NK-92 treated with Interleukin-12 subunit alpha and Interleukin-12 subunit beta, amount 100 ng/mL, for 24 hours (cell line): ENCODE measurements at places on chromosomes 7 and 10.

GRCh38 chr10:110279407-110279986 is 25.2 kb downstream of the SMNDC1 start:
- no peak for DNase-seq

GRCh38 chr10:66277481-66277880 is 648.4 kb upstream of the LRRTM3 start:
- no peak for DNase-seq

DNA sequence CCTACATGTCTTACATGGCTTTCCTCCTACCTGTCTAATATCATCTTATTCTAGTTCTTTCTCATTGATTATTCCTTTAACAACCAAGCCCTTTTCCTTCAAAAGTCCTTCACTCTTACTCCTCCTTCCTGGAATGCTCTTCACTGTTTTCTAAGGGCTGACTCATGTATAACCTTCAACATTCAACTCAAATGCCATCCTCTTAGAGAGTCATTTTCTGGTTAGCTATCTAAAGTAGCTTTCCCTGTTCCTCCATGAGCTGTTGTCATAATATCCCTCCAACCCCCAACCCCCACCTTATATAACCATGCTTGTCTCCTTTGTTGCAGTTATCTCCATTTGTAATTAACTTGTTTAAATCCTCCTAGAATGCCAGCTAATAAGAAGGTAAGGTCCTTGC is 286.8 kb downstream of the ADK start:
- DNase-seq = no peak

- DNase-seq = no peak
Observed at GRCh38 chr10:24008164-24009091, 200.5 kb upstream of the KIAA1217 start.

DNA sequence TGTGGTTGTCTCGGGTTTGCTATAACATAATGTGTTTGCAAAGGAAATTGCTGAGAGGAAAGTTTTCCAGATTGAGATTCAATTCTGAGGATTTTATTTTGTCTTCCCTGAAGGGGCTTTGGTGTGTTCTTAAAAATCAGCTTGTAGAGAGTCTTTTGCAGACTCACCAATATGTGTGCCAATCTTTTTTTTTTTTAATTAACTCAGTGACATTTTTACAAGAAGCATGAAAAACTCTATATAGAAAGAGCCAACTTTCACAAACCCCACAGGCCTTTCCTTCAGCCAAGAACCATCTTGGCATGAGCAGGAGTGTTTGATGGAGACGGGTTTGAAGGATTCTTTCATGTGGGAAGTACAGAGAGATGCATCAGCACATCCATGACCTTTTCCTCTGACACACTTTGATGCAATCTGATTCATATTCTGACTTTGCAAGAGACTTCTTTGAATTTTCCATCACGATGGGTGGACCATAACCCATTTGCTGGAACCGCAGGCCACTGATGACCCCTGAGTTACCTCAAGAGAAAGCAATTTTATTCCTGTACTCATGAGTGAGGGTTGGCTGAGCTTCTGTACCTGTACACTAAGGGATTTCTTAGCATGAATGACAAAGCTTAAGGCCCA is 892.6 kb downstream of the XPNPEP1 start:
- no peak for DNase-seq

- no peak for DNase-seq
Observed at GRCh38 chr7:144584726-144585125, 181.2 kb upstream of the NOBOX start.

DNA sequence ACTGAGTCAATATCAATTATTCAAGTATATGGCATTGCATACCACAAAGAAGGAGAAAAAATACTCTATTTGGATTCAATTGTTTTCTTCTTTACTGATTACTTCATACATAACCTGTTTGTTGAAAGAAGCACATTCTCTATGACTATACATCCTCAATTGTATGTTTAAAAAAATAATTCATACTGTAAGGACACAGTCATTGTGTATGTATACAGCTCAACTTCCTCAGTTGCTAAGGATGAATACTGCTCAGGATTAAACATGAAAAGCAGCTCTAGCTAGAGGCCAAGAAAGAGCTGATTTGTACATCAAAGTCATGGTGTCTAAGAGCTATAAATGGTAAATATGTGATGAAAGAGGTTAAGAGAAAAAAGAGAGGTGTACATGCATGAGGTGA is 15.8 kb upstream of the BPGM start:
- no peak for DNase-seq

DNA sequence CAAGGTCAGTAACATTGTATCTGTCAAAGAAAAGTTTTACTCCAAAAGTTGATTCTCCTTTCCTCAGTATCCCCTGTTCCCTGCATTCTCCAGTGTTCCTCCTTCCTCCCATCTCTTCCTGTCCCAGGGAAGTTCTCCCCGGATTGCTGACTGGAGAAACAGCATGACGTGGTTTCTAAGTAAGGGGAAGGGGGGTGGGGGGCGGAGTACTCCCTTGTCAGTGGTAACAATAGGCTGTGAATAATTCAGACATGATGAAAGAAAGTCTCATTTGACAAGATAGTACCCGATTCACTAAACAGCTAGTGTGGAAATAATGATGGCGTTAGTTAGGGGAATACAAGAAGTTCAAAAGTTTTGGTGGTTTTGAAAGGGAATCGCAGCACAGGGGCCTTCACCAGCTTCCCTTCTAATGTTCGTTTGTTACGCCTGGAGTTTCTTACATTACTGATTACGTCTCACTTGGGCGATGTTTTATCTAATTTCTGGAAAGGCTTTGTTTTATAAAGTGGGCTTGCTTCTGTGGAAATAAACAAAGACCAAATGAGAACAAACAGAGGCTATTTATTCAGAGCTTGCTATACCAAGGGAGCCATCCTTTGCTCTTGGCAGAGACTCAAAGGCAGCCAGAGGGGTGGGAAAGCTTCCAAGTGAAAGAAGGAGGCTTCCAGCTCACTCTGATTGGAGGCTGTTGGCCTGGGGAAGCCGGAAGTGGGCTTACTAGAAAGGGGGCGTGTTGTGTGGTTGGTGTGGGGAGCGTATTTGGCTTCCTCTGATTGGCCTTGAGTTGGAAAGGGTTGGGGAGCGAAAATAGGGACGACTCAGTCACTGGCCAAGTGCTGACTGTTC is 453.7 kb downstream of the SDK1 start:
- no peak for DNase-seq

GRCh38 chr10:107163881-107164861 is at the start of gene SORCS1:
Gene SORCS1 (minus strand): TSS chr10:107164706.
- no peak for DNase-seq

DNA sequence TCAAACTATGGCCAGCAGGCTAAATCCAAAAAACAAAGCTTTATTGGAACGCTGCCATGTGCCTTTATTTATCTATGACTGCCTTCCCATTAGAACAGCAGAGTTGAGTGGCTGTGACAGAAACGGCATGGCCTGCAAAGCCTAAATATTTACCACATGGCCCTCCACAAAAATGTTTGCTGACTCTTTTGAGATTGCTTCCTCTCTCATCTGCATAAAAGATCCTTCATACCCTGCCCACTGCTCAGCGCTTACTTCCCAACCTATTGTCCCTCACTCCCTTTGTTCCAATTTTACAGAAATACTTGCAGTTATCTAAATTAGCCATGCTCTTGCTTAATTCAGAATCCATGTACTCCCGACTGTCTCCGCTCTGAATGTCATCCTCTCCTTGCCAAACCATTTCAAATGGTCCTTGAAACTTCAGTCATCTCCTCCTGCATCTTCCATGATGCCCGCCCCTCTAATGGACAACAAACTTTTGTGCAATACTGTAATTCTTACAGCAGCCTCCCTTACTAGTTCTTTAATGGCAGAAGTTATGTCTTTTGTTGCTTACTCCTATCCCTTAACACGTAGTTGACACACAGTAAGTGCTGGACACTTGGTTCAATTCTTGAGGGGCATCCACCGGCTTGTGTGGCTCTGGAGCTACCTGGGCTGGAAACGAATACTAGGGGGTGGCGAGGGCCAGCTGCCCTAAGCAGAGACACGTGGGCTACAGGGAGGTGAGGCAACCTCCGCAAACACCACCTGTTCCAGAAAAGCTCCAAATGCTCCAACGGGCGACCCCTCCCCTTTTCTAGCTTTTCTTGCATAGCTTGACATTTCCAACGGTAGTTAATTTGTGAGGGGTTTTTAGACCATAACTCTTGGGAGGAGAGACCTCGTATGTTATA is 832 bp downstream of the XRCC2 start:
- no peak for DNase-seq

DNA sequence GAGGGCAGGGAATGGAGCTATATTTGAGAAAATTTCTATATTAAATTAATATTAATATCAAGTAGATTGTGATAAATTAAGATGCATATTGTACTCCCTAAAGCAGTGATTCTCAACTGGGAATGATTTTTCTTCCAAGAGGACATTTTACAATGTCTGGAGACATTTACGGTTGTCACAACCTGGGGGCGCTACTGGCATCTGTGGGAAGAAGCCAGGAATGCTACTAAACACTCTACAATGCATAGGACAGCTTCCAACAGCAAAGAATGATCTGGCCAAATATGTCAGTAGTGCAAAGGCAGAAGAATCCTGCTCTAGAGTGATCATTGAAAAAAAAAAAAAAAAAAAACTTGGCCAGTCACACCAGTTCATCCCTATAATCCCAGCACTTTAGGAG is 100.0 kb downstream of the LSM5 start:
- no peak for DNase-seq

DNA sequence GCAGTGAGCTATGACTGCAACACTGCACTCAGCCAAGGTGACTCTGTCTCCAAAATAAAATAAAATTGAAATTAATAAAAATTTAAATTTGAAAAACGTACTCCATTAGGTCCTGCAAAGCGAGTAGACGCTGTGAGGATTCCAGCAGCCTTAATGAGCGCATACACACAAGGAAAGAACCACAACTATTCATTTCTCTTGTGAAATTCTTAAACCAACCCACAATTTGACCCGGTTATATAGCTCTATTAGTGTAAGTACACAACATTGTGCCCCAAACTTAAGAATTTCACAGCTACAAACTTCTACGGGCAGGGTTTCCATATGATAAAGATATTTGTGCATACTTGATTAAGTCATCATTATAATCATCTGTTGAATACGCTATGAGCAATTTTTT is 84.4 kb downstream of the PARD3 start:
- DNase-seq = no peak

DNA sequence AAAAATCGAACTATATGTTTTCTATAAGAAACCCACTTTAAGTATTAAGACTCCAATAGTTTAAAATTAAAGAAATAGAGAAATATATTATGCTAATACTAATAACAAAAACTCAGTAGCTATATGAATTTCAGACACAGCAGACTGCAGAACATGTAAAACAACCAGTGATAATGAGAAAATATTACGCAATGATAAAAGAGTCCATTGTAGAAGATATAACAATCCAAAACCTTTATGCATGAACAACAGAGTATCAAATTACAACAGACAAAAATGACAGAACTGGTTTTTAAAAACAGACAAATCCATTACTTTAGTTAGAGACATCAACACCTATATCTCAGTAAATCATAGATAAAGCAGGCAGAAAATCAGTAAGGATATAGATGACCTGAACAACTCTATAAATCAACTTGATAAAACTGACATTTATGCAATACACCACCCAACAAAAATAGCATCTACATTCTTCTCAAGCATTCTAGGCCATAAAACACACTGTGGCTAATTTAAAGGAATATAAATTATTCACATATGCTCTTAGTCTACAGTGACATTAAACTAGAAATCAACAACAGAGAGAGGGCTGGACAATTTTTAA is 669.5 kb upstream of the GHITM start:
- no peak for DNase-seq

GRCh38 chr7:20331910-20332813 is 1.5 kb downstream of the ITGB8 start:
- DNase-seq = no peak

- no peak for DNase-seq
Observed at GRCh38 chr7:36749282-36749960, 25.1 kb upstream of the AOAH start.

- DNase-seq = no peak
Observed at GRCh38 chr7:142745091-142745635, 4.1 kb upstream of the PRSS1 start.
